SJCRH30 (cell line): ENCODE measurements at places on chromosomes 16 and 17. TPM values are rescaled to one million over a fixed set of nuclear protein-coding genes. Genes with fewer than 3 reads are reported as not detected.
A peak's percentile ranks its signal among the peaks of the same experiment; 100 is the strongest.

- no peaks in the 10 kb centered on the region for H3K27me3 ChIP-seq
- peaks cover 11% of the 10 kb centered on the region for H3K4me1 ChIP-seq
- H3K27ac ChIP-seq = no peak overlapping the region
- no peaks in the 10 kb centered on the region for H3K36me3 ChIP-seq
These were observed 46.3 kb upstream of the DNAH17 start for GRCh38 chr17:78623541-78623940.

DNA sequence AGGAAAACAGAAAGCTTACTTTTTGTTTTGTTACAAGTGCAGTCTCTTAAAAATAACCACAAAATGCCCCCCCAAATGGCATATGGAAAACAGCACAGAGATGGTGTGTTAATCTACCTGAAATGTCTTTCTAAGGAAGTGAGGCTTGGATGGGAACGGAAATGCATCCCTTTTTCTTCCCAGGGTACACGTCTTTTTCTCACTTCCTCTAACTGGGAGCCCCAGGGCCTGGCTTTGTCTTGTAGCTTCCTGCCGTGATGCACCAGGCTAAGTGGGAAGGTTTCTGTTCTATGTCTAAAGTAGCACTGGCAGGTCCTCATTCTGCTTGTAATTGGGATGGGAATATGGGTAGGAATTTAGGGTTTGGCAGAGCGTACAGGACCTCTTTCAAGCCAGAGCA, 52.5 kb upstream of the CACNG3 start:
- H3K36me3 ChIP-seq = no peaks in the 10 kb centered on the region
- H3K27ac ChIP-seq = no peak overlapping the region
- H3K27me3 ChIP-seq = peaks cover 2% of the 10 kb centered on the region; the same call in 1 of the 2 replicates
- no peak overlapping the region for H3K4me3 ChIP-seq

- H3K36me3 ChIP-seq = no peaks in the 10 kb centered on the region
- H3K4me3 ChIP-seq = no peak overlapping the region
- DNase-seq = no peak
These were observed 8.7 kb downstream of the CLEC19A start for GRCh38 chr16:19294156-19294649.

- H3K27ac ChIP-seq = no peak overlapping the region
- DNase-seq = no peak
- no peaks in the 10 kb centered on the region for H3K4me1 ChIP-seq
- H3K27me3 ChIP-seq = no peaks in the 10 kb centered on the region
- H3K36me3 ChIP-seq = no peaks in the 10 kb centered on the region
These were observed 299.5 kb downstream of the MAF start for GRCh38 chr16:79301051-79301450.

DNA sequence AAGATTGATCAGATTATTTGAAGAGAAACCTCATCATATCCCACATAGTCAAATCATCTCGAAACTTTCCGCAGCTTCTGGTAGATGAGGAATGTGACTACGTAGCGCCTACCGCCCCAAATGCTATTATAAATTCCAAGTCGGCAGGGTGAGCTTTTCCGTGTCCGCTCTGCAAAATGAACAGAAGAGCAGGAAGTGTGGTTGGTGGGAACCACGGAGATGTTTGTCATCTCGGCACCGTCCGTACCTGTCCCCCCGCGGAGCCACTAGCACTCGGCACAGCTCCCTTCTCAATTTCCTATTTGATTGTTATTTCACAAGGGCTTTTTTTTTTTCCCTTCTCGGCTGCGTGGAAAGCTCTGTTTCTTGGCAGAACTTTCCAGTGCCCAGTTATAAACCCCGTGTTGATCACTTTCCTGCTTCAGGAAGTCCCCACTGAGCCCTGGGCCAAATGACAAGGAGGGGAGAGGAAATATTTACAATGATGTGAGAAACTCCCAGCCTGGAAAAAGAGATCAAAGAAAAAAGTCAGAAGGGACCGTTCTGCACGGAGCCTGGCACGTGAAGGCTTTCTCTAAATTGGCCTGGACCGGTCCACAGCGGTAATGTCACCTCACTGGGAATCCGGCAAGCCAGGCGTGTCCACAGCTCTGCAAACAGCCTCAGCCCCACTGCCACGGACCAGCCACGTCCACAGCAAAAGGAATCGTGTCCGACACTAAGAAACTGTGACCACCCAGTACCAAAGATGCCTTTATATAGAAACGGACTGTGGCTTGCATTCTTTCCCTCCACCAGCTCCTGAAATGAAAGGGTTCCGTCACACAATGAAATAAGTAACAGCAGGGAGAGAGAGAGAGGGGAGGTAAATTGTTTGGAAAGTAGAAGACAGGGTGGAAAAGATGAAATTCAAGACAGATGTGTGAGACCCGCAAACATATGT, 65.0 kb downstream of the MRM3 start:
- H3K27ac ChIP-seq = no peak overlapping the region
- no peak overlapping the region for H3K4me3 ChIP-seq
- H3K36me3 ChIP-seq = no peaks in the 10 kb centered on the region
- H3K4me1 ChIP-seq = peaks cover 6% of the 10 kb centered on the region; the same call in 1 of the 2 replicates
- no peak for DNase-seq

The ZNF500 gene
- total RNA-seq = 7.6 and 7.8 TPM in 2 replicates

The TP53TG3C gene
- not detected in 2 replicates for total RNA-seq

GRCh38 chr16:58589326-58589905, 40.2 kb downstream of the CNOT1 start:
- DNase-seq = no peak
- no peak overlapping the region for H3K27ac ChIP-seq
- H3K36me3 ChIP-seq = peaks cover 89% of the 10 kb centered on the region
- no peaks in the 10 kb centered on the region for H3K27me3 ChIP-seq
- H3K4me1 ChIP-seq = no peaks in the 10 kb centered on the region

- no peak for DNase-seq
- no peaks in the 10 kb centered on the region for H3K4me1 ChIP-seq
- H3K4me3 ChIP-seq = no peak overlapping the region
- H3K27ac ChIP-seq = no peak overlapping the region
These were observed 239.3 kb downstream of the MAF start for GRCh38 chr16:79361132-79361751.

The TNS4 gene
- total RNA-seq = not detected in 2 replicates

- H3K4me3 ChIP-seq = no peak overlapping the region
- no peaks in the 10 kb centered on the region for H3K4me1 ChIP-seq
- no peak overlapping the region for H3K27ac ChIP-seq
- DNase-seq = no peak
- H3K27me3 ChIP-seq = no peaks in the 10 kb centered on the region
- H3K36me3 ChIP-seq = peaks cover 46% of the 10 kb centered on the region
These were observed 44.1 kb upstream of the SEC14L1 start for GRCh38 chr17:77096570-77097214.

GRCh38 chr17:61928101-61928436, 287 bp upstream of the INTS2 start:
- no peak for DNase-seq
- H3K4me1 ChIP-seq = no peaks in the 10 kb centered on the region
- peak overlapping the region; percentile 71 for H3K27ac ChIP-seq
- H3K27me3 ChIP-seq = no peaks in the 10 kb centered on the region

GRCh38 chr16:81456523-81457325, 12.1 kb downstream of the CMIP start:
- H3K27me3 ChIP-seq = no peaks in the 10 kb centered on the region
- DNase-seq = no peak
- no peaks in the 10 kb centered on the region for H3K4me1 ChIP-seq
- H3K36me3 ChIP-seq = no peaks in the 10 kb centered on the region
- no peak overlapping the region for H3K4me3 ChIP-seq
- no peak overlapping the region for H3K27ac ChIP-seq

The HOXB2 gene
- 5.9 and 7.6 TPM in 2 replicates for total RNA-seq

- H3K27me3 ChIP-seq = peaks cover 20% of the 10 kb centered on the region
- no peak overlapping the region for H3K4me3 ChIP-seq
- H3K36me3 ChIP-seq = no peaks in the 10 kb centered on the region
- peaks cover 4% of the 10 kb centered on the region for H3K4me1 ChIP-seq
These were observed 1.6 kb upstream of the FMNL1 start for GRCh38 chr17:45220079-45220478.

- no peaks in the 10 kb centered on the region for H3K27me3 ChIP-seq
- H3K27ac ChIP-seq = no peak overlapping the region
- DNase-seq = peak; percentile 26
- no peaks in the 10 kb centered on the region for H3K4me1 ChIP-seq
These were observed 11.4 kb downstream of the SLC13A5 start for GRCh38 chr17:6701719-6702118.

The HS3ST6 gene
- not detected in 2 replicates for total RNA-seq

DNA sequence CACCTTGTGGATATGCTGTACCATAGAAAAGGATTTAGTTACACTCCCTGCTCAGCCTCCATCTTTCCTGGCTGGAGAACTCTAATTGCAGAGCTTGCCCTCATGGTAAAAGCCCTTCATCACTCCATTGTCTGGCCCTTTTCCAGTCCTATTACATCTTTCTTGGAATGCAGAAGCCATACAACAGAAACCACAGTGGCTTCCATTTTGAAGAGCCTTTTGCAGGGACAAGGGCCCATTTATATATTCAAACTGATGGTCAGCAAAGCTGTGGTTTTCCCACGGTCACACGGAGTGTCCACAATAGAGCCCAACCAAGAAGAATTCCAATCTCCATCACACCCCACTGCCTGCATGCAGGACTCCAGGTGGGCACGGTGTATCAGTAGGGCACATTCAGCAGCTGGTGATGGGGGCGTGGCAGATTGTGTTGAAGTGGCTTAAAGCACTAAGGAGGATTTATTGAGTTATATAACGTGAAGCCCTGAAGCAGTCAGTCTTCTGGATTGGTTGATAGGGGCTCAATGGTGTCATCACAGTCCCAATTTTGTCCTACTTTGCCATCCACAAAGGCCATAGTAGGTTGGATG, 20.3 kb downstream of the COPRS start:
- H3K36me3 ChIP-seq = no peaks in the 10 kb centered on the region
- H3K4me1 ChIP-seq = no peaks in the 10 kb centered on the region
- no peak overlapping the region for H3K27ac ChIP-seq

DNA sequence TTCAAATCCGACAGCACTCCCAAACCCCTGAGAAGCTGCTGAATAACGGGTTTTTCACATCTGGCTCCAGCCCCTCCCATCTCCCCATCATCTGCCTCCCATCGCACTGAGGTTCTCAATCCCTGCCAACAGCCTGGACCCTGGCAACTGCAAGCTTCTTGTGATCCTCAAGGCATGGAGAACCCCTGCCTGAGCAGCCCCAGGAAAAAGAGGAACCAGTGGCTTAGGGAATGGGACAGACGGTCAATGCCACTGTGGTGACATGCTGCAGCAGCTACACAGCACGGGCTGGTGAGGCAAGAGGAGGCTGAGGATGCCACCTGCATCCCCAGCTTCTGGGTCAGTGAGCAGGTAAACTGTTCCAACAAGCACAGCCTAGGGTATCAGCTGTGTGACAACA, 3.3 kb upstream of the MBTPS1 start:
- H3K4me3 ChIP-seq = no peak overlapping the region
- no peaks in the 10 kb centered on the region for H3K4me1 ChIP-seq
- H3K27ac ChIP-seq = no peak overlapping the region

The KCNAB3 gene
- total RNA-seq = 0.61 and 0.73 TPM in 2 replicates

GRCh38 chr16:26026709-26027450, 335.1 kb downstream of the HS3ST4 start:
- no peaks in the 10 kb centered on the region for H3K27me3 ChIP-seq
- H3K4me3 ChIP-seq = no peak overlapping the region
- H3K36me3 ChIP-seq = no peaks in the 10 kb centered on the region

DNA sequence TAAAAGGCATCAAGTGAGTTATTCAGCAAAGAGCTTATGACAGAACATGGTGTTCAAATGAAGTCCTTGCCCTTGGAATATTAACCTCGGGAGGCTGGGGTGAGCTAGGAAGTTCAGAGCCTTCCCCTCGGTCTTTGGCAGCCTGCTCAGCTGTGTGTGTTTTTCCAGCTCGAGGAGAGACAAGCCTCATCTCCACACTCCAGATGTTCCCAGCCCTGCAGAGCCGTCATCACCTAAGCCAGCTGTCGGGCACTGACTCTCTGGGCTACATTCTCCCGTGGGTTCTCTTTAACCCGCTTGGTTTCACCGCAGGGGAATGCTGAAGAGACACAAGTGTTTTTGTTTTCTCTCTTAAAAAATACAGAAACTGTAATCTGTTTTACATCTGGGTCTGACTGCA, 47.1 kb downstream of the IRX3 start:
- no peaks in the 10 kb centered on the region for H3K4me1 ChIP-seq
- no peak overlapping the region for H3K4me3 ChIP-seq
- H3K27ac ChIP-seq = no peak overlapping the region
- no peaks in the 10 kb centered on the region for H3K27me3 ChIP-seq
- DNase-seq = no peak

The KCNH6 gene
- total RNA-seq = not detected in 2 replicates

- H3K36me3 ChIP-seq = no peaks in the 10 kb centered on the region
- H3K27me3 ChIP-seq = no peaks in the 10 kb centered on the region
- DNase-seq = no peak
- no peak overlapping the region for H3K4me3 ChIP-seq
- H3K4me1 ChIP-seq = peaks cover 20% of the 10 kb centered on the region
These were observed 80.2 kb upstream of the SMURF2 start for GRCh38 chr17:64742326-64742725.

The HS3ST2 gene
- not detected in 2 replicates for total RNA-seq

The ADAMTS18 gene
- total RNA-seq = 0.16 and 0.28 TPM in 2 replicates

The MT1H gene
- not detected in 2 replicates for total RNA-seq

DNA sequence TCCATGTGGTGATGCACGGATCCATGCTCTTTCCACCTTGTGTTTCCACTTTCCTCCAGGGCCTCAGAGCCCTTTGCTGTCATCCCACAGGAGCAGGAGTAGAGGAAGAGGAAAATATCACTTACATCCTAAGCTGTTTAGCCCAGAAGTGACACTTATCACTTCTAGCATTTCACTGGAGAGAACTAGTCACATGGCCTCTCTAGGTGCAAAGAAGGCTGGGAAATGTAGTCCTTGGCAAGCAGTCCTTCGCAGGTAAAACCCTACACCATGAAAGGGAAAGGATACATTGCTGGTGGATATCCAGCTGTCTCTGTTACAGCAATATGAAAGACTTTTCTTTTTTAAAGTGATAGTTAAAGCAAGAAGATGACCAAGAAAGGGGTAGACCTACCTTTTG, 185.9 kb downstream of the RGS9 start:
- H3K4me1 ChIP-seq = peaks cover 26% of the 10 kb centered on the region
- H3K36me3 ChIP-seq = no peaks in the 10 kb centered on the region
- no peaks in the 10 kb centered on the region for H3K27me3 ChIP-seq
- H3K4me3 ChIP-seq = no peak overlapping the region

DNA sequence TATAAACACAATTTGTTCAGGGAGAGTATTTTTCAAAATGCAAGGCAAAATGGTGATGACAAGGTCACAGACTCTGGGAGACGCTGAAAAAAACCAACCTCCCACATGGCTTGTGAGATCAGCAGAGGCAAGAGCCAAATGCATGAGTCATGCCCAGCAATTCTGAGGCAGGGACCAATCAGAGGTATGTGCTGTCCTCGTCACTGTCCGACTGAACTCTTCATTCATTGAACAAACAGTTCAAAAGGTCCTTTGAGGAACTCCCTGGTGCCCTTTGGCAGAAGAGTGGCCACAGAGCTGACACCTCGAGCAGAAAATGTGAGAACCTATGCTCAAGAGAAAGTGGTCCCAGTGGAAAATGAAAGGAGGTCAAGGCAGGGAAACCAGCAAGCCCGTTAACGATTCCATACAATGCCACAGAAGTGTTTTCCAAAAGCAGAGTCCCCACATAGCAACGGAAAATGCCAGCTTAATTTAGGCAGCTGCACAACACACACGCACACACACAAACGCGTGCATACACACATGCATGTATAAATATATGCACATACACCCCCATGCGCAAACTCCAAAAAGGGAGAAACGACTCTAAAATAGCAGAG, 50.9 kb downstream of the CDH11 start:
- 0 out of 2 replicates have a peak, but pooled peaks cover 2% of the 10 kb centered on the region for H3K36me3 ChIP-seq
- H3K27me3 ChIP-seq = no peaks in the 10 kb centered on the region
- peak; percentile 91 for DNase-seq
- peaks cover 32% of the 10 kb centered on the region for H3K4me1 ChIP-seq
- peak overlapping the region; percentile 89 for H3K27ac ChIP-seq
